ENCODE measurements at places on chromosomes 16 and 17.

DNA sequence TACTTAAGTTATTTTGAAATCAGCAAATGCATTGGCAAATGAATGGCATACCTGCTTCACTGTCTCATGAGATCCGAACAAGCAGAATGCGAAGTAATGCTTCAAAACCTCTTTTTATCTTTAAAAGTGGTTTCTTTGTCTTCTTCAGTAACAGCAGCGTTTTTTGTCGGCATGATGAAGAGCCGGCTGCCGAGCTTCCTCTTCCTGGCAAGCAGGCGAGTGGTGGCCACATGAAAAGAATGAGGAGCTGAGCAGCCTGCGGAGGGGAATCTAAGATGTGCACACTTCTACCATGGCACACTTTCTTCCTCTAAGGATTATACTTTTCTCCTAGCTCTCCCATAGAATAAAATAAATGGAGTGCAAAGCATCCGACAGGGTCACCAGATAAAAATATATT is 42.4 kb upstream of the AKTIP start:
- DNase-seq: no peak

DNA sequence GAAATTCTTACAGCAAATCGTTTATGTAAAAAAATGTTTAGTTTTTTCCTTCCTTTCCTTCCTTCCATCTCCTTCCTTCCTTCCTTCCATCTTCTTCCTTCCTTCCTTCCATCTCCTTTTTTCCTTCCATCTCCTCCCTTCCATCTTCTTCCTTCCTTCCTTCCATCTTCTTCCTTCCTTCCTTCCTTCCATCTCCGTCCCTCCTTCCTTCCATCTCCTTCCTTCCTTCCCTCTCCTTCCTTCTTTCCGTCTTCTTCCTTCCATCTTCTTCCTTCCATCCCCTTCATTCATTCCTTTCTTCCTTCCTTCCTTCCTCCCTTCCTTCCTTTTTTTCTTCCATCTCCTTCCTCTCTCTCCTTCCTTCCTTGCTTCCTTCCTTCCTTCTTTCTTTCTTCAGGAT is 22.7 kb downstream of the MYOCD start:
- DNase-seq: no peak

DNA sequence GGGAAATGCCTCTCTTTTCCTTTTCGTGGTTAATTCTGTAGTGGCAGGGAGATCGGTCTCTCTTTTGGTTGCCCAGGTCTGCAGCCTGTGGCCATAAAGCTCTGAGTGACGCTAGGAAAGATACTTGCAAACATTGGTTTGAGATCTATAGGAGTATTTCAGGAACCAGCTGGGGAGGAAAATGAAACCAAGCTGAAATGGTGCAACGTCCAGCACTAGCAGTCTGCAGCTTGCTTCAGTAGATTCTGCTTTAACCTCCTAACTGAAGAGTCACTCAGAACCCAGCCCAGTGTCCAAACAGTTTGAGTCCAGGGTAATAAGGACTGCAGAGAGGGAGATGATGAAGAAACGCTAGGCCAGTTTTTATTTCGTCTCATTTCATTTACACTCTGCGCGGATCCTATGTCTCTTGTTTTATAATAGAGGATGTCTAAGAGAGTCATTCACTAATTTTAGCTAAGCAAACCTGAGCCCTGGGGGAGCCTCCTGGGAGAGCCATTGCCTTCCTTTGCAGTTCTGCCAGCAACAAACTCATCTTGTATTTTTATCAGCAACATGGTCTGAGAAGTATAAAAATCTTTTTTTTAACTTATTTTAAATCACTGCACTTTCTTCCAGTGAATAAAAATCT is 12.0 kb downstream of the SP2 start:
- DNase-seq: no peak

DNA sequence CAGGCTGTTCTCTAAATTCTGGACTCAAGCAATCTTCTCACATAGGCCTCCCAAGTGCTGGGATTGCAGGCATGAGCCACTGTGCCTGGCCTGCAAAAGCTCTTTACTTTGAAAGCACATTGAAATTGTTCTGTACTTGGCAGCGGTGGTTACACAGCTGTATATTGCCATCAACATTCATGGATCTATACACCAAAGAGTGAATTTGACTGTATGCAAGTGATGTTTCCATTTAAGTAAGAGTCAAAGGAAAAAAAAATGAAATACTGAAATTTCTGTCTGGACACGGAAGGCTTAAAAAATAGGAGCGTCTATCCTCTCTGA is 450.6 kb upstream of the PSMD7 start:
- DNase-seq: no peak

- DNase-seq: peak; percentile 37
Observed at GRCh38 chr17:82019690-82020571, 2.7 kb downstream of the CENPX start.

DNA sequence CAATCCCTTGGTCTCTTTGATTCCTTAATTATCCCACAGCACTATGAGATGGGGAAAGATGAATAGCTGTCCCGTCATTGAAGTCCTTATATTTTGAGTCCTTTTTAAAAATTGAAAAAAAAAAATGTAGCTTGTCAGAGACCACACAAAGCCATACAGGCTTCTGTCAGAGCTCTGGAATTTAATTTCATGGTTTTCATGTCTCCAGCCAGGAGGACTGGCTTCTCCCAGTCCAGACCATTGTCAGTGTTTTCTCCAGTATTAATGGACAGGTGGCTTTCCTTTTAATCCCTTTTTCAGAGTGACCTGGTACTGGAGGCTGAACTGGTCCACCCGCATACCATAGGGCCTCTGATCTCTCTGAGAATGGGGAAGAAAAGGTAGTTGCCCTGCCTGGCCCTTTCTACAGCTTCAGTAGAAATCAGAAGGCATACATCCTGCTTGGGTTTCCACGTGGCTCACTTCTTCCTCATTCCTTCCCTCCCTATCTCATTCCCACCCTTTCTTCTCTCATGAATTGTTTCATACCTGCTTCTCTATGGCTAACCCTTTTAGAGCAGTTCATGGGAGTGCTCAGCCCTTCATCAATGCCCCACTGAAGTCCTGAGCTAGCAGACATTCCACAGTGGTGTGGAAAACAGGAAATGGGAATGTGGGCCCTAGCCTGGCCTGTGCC is 29.1 kb downstream of the TRIM16 start:
- no peak for DNase-seq

DNA sequence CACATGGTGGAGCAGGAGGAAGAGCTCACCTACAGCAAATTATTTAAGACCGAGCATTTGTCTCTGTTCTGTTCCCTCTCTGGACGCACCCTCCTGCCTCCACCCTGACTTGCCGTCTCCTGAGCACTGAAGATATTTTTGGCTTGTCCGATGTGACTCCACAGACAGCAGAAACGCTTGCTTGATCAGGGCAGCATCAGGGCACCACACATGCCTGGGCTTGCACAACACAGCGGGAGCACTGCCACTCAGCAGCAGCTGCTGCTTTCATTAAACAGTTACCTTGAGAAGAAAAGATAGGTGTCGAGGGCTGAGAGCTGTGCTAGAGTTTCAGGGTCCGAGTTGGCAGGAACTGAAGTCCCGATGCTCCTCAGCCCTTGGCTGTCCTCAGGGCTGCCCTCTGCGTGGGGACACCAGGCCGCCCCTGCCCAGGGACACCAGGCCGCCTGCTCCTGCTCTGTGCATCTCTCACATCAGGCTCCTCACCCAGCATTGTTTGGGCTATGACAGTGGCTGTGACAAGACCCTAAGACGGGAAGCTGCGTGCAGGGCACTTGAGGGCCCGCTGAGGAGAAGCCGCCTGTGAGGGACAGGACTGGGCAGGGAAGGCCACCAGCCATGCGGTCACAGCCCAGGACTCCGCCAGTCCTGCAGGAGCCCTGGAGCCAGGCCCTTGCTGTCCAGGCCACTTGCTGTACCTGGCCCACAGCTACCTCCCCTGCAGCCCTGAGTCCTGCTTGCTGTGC is 21.3 kb upstream of the CDH15 start:
- DNase-seq: no peak

GRCh38 chr16:69497876-69498596 is 67.7 kb upstream of the NFAT5 start:
- DNase-seq: no peak

GRCh38 chr17:78912082-78912481 is 9.1 kb upstream of the CEP295NL start:
- no peak for DNase-seq

DNA sequence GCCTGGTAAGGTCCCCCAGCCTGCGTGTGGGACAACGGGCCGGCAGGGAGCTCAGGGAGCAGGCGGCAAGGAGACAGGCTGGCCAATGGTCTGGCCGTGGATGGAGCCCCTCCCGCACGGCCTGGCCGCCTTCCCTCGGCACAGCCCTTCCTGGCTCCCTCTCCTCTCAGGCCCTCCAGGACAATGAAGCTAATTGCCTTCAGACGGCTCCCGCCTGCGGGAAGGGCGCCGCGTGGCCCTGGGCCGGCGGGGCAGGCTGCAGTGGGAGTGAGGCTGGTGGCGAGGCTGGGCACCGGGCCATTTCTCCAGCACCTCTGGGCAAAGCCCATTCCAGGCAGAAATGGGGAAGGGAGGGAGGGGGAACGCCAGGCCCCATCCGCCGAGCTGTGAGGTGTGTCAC is 50.9 kb downstream of the ENGASE start:
- no peak for DNase-seq

Measured in stimulated activated CD8-positive, alpha-beta memory T cell treated with anti-CD3 and anti-CD28 coated beads, Interleukin-7, amount 100 ng/mL, for 24 hours (primary cell).